ENCODE measurements at places on chromosomes 3 and 15.

DNA sequence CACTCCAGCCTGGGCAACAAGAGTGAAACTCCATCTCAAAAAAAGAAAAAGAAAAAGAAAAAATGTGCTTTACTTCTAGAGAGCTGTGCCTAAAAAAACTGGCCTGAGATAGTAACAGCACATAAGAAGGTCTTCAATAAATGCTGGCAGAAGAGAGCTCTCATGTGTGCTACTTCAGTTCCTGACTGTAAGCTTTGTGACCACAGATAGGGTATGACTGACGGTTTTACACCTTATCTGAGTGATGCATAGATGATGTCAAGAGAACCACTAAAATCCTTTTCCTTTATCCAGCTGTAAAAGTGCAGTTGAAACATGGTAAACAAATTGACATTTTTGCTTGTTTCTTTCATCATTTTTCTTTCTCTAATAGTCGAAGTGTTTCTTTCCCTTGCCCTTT is 127.9 kb downstream of the C3orf70 start:
- no peak for DNase-seq

- DNase-seq = no peak
Observed at GRCh38 chr15:54638666-54639065, 558.1 kb downstream of the RSL24D1 start.

- DNase-seq = no peak
Observed at GRCh38 chr15:77370580-77370979, 49.3 kb downstream of the PEAK1 start.

GRCh38 chr3:115628075-115628412 is 4.7 kb downstream of the GAP43 start:
- DNase-seq = no peak

GRCh38 chr15:88803241-88803919 is at the start of gene ACAN:
Gene ACAN (plus strand): TSS chr15:88803436. CDS start chr15:88836207, 32,771 bp downstream.
- DNase-seq = no peak
